ENCODE measurements at places on chromosomes 2 and 18.

- DNase-seq: no peak
Measured at GRCh38 chr18:35713545-35713944, 132.0 kb downstream of the GALNT1 start.

DNA sequence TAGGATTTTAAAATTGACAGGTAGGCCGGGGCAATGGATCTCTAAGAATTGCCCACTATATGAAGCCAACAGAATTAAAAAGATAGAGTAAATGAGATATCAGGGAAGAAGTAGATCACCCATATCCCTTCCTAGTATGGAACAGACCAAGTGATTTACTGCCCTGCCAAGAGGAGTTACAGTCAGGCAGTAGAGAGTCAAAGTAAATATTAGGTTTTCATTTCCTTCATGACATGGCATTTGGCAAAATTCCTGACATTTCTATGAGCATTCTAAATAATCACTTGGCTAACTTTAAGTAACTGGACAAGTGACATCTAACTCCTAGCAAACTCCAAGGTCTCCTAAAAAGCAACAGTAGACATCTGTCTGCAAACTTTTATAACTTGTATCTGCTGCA is 33.5 kb downstream of the GALNT5 start:
- DNase-seq: no peak

GRCh38 chr2:7031547-7032245 is 114.5 kb downstream of the RNF144A start:
- peak; percentile 75 for DNase-seq

- DNase-seq: no peak
Measured at GRCh38 chr18:35521133-35521532, 23.4 kb upstream of the INO80C start.

- DNase-seq: no peak
Measured at GRCh38 chr18:51721388-51721787, 523.9 kb upstream of the MEX3C start.

DNA sequence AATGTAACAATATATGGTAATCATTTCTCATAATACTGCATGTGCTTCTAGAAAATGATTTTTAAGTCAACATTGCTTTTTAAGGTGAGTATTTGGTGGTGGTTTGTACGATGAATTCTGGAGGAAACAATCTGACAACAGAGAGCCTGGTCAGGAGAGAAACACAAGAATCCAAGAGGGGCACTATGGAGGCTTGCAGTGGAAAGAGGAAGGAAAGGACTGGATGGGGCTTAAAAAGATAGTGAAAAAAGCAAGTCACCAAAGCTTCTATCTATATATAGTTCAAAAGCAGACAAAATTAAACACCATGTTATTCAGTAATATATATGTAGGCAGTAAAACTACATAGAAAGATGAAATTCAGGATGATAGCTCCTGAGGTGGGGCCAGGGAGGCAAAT is 109.4 kb upstream of the SERTAD2 start:
- no peak for DNase-seq

- DNase-seq: no peak
Measured at GRCh38 chr18:77098538-77099174, 33.9 kb downstream of the MBP start.

DNA sequence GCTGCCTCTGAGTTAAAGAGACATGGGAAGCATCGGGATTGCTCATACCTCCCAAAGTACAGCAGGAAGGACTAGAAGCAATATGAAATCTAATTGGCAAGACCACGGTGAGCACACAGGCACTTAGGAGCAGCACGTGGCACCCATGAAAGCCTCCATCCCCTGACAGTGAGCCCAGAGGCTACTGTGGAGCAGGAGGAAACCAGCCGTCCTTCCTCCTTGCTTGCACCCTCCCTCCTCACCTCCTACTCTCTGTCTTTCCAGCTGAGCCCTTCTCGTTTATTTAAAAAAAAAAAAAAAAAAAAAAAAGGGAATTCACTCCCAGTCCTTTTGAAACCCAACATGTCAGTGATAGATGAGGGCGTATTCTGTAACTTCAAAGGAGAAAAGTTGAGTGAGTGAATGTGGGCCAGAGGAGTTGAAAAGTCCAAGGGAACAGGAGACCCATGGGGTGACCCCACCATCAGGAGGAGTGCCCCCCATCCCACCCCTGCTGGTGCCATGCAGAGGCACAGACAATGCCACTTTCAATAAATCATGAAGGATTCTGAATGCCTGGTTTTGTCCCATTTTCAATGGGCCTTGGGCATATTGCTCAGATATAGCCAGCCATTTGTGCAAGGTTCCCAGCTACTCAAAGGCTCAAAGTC is 96.6 kb upstream of the ALPP start:
- no peak for DNase-seq

DNA sequence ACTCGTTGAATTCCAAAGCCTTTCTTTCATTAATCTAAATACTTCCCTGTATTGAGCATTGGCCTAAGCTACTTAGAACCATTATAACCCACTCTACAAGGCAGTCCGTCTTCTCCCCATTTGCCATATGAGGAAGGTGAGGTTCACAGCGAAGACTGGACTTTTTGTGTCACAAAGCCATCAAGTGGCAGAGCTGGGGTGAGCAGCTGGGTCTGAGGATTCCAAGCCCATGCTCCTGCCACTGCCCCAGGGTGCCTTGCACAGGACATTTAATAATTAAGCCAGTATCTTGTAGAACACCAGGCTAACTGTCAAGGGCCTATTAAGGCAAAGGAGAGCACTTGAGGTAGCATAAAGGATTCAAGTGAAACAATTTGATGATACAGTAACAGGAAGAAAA is 68.8 kb upstream of the ZNF397 start:
- no peak for DNase-seq

DNA sequence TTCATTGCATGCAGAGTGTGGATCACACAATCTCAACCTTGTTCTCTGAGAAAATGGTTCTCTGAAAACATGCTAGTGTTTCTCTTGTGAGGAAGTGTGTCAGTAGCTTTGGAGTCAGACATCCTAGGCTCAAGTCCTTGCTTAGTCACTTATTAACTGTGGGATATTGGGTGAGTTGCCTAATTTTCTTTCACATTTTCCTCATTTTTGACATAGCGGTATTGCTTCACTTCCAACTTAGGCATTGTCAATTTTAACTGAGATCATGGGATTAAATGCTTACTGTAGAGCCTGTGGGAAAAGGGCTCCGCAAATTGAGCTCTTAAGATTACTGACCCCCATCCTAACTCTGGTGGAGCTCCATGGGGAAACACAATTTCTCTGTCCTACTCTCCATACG is 622.2 kb downstream of the CNTNAP5 start:
- no peak for DNase-seq

- DNase-seq: no peak
Measured at GRCh38 chr2:221555494-221555846, 16.6 kb downstream of the EPHA4 start.

- DNase-seq: no peak
Measured at GRCh38 chr18:6022845-6023244, 127.5 kb upstream of the TMEM200C start.
